D341Med (cell line): ENCODE measurements at places on chromosomes 2 and 18.

DNA sequence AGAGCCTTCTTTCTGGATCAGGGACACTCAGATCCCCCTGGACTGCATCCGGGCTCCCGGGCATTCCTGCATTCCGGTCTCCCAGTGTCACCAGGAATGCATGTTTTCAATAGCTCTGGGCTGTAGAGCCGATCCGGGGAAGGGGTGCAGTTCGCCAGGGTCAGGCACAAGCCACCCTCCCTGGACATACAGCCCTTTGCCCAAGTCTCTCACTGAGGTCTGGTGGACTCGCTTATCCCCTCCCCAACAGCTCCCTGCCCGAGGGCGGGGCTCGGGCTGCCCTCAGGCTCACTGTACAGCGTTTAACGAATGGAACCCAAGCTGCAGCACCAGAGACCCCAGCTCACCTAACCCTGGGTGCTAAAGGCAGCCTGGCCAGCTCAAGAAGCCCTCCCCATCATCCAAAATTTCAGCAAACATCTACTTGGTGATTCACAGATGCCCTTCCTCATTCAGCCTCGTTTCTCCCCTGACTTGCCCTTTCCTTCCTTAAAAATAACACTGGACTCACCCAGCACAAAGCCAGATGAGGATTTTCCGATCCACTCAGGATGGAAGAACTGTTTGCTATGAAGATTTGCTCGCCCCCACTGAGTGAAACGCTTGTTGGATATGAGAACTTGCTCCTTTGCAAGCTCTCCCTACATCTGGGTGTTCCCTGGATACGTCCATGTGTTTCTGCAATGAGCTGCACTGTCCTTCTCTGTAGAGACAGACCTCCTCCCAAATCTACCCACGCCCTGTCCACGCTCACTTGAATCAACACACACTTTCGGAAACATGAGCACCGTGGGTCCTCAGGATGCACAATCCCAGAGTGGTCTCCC lies 58.1 kb downstream of the PXDN start:
- no peak for DNase-seq

- no peak for DNase-seq
Measured at GRCh38 chr2:179626261-179626660, 235.2 kb downstream of the ZNF385B start.

- DNase-seq: no peak
Measured at GRCh38 chr2:319059-319600, 31.2 kb upstream of the ALKAL2 start.

DNA sequence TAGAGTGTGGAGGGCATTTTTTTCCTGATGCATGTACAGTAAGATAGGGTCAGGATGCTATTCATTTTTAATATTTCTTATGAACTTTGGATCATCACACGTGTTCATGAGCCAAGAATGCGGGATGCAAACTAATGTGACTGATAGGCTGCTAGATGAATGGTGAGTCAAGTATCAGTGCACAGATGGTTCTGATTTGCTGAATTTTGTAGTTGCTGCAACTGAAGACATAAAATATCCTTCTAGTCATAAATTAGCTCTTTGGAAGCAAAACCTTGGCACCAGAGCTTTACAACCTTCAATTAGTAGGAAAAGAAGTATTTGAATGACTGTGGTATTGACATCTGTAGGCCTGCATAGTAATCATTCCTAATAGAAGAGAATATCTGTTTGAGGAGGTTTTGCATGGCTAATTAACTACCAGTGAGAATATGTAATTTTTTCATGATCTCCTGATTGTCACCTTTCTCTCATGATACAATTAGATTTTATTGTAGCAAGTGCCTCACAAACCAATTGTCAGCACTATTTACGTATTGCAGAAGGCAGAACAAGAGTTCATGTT lies 94.0 kb downstream of the VRK2 start:
- DNase-seq: no peak

- DNase-seq: no peak
Measured at GRCh38 chr18:63264871-63265270, 54.7 kb downstream of the BCL2 start.

DNA sequence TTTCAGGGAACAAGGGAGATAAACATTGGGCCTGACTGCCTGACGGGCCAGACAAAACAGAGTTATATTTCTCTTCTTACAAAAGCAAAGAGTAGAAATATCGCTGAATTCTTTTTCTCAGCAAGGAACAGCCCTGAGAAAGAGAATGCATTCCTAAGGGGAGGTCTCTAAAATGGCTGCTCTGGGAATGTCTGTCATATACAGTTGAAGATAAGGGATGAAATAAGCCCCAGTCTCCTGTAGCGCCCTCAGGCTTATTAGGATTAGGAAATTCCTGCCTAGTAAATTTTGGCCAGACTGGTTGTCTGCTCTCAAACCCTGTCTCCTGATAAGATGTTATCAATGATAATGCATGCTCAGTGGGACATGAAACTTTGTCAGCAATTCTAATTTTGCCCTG lies 134.9 kb upstream of the CNTNAP5 start:
- DNase-seq: no peak

GRCh38 chr2:3246406-3246805 lies 131.2 kb downstream of the EIPR1 start:
- no peak for DNase-seq

- no peak for DNase-seq
Measured at GRCh38 chr18:66066191-66066590, 315.4 kb downstream of the CDH7 start.

DNA sequence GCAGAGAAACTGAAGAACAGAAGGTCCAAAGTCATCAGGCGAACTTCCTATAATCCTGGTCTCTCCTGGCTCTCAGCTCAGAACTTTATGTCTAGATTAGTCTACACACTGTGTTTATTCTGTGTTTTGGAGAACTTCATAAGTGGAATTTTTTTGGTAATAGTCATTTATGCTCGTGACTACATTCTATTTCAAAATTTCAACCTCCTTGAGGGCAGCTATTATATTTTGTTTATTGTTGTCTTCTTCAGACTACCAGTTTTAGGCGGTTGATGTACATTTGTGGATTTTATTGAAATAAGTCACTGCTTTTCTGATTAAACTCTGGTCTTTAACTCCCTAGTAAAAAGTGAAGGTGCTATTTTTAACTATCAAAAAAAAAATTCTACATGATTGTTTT lies 816.6 kb downstream of the SATB2 start:
- no peak for DNase-seq

DNA sequence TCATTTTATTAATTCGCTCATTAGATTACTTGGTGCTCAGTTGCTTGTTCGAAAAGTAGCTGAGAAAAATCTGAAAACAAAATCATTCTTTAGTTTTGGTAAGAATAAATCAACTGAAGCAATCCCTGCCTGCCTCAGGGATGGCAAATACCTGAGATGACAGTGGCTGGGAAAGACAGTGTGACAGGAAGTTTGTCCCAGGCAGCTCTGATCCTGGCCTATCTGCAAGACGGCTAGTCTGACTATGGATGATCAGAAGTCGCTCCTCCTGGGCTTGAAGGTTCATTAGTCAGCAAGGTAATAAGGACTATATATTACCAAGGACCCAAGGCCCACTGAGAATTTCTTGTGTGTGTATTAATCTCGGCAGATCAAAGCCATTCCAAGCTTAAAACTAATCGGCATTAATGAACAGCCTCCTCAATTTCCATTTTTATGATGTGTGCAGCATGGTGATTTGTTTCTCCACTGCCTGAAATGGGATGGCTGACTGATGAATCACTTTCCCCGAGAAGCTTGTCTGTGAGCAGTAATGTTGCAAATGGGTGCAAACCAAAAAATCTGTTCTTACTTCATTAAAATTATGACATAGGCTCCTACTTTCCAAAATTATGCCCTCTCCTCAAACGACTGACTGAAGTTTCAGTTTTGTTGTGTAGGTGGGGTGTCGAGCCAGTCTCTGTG lies 199.9 kb downstream of the ACTR3 start:
- no peak for DNase-seq

DNA sequence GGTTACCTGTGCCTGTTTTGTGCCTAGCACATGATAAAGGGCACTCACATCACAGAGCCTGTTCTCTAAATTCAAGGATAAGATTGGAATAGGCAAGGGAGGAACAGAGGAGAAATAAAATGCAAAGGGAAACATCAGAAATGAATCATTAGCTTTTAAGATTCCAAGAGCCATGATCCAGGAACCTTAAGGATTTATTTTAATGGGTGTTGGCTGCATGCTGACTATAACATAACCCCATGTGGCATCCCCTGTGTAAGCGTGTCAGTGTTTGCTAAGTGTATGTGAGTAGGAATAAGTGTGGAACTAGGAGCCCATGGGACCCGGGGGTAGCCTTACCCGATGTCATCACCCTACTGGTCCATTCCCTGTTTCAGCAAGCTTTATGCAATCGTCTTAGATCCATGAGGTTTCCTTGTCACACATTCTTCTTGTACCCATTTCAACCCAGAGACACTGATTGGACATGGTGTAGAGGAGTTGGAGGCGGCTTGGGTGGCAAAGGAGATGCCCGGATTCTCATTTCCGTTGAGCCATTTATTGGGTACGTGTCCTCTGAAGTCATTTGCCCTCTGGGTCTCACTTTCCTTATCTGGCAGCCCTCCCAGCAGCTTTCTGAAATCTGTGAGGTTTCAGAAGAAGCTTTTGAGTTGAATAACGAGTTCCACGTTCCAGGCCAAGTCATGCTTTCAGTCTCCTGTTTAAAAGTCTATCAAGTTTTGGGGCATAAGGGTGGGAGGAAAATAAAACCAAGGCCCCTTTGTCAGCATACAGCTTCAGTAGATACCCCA lies 117.0 kb downstream of the MGAT5 start:
- no peak for DNase-seq

GRCh38 chr2:239401881-239402233 lies 1.0 kb upstream of the HDAC4 start:
- no peak for DNase-seq

- no peak for DNase-seq
Measured at GRCh38 chr2:85748985-85749875, 4.6 kb upstream of the ATOH8 start.

DNA sequence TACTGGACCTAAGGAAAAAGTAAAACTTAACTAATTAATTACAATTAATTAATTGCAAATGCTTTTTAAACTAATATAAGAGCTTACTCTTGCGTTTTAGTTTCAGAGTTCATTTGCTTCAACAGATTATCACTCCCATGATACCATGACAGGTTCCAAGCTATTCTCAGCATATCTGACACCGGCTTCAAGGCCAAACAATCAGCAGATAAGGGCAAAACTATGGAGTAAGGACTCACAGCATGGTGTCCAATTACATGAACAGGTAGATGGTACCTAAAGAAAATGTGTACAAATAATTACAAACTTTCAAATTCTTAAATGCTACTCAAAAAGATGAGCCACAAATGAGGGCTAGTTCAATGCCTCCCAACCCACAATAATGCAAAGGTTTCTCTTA lies 77.2 kb downstream of the RTTN start:
- DNase-seq: no peak

DNA sequence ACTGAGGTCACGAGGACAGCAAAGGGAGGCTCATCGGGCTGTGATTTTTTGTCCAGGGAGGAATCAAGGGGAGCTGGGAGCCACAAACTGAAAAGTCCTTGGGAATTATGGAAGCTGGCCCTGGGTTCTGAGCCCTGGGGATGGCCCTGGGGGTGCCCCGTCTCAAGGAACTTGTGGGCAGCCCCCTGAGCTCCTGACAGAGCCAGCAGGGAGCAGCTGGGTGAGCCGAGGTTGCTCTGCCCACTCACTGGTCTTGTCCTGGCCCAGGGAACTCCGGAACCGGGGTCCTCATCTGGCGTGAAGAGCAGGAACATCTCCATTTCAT lies 61.3 kb upstream of the HDAC4 start:
- no peak for DNase-seq

- DNase-seq: no peak
Measured at GRCh38 chr2:231094736-231095346, 30.0 kb downstream of the HTR2B start.

DNA sequence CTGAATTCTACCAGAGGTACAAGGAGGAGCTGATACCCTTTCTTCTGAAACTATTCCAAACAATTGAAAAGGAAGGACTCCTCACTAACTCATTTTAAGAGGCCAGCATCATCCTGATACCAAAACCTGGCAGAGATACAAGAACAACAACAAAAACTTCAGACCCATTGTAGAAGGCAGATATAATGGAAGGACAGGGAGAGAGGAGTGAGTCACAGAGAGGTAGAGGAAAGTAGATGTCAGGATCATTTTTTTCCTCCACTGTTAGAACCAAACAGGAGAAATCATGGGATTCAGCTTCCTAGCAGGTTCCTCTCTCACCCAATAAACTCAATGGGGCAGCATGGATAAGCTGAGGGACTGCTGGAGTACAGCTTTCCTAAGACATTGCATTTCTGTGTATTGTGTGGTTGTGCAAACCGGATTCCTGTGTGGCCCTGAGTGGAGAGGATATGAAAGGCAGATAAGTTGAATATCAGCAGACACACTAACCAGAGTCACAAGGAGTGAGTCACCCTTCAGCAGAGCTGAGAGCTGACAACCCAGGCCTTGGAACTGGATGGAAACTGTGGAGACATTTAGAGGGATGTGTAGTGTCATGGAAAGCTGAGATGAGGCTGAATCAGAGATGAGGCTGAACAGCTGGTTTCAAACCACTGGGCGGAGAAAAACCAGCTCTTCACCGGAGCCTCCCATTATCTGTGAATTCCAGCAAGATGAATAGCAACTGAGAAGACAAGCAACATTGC lies 60.9 kb upstream of the MMADHC start:
- DNase-seq: no peak

GRCh38 chr18:12066910-12067511 lies 26.6 kb upstream of the ANKRD62 start:
- no peak for DNase-seq

- DNase-seq: no peak
Measured at GRCh38 chr2:72821983-72822382, 3.9 kb downstream of the EXOC6B start.

GRCh38 chr18:51133580-51134160 lies 63.8 kb downstream of the MEX3C start:
- DNase-seq: no peak
